NCI-H1436 (cell line): ENCODE measurements at places on chromosomes 4 and X.

GRCh38 chr4:87035881-87036509 is 101.2 kb downstream of the AFF1 start:
- DNase-seq, result no peak

DNA sequence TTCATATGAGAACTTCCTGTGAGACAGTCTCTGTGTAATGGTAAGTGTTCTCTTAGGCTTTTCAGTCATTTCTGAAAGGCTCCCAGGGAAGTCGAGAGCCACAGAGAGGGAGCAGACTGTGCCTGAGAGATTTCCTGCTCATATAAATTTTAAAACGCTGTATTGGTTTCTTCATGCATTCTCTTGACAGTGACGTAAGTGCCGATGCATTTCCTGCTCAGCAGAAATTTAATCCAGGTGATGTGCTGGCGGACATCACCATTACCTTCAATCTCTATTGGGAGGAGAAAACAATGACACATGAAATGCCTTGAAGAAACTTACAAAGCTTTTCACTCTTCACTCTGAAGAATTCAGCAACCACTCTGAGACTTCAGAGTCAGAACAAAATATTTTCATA is 383.6 kb downstream of the BMPR1B start:
- DNase-seq, result no peak

- no peak for DNase-seq
Observed at GRCh38 chr4:4405358-4405962, 18.6 kb downstream of the NSG1 start.

GRCh38 chr4:1973661-1974060 is 35.1 kb downstream of the NELFA start:
- no peak for DNase-seq

DNA sequence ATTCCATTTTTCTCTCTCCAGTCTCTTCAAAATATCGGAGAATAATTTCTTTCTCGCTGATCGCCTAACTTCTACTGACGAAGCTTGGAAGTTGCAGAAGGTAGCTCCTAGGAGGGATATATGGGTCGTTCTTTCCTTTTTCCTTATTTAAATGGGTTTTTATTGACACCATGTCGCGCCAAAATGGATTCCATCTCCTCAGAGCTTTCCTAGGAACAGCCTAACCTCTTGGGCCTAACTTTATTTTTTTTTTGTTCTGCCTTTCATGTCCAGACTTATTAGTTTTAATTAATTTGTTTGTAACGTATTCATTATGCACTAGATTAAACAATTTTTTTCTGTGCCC is 359.4 kb upstream of the ZCCHC13 start:
- DNase-seq, result no peak

DNA sequence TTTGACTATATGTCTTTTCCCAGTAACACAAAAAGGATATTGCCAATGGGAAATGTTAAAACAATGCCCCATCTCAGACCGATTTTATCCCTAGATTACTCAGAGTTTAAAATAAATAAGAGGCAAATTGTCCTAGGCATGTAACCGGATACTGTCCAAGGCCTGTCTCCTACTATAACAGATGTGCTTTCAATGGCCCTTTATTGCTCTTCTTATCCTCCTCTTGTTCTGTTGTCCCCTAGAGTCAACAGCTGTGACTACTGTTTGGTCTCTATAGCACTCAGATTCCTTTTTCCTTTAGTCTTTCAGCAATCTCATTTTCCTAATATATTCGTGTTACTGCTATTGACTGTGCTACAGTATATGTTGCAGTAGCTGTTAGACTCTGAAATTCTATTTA is 66.8 kb upstream of the PLS3 start:
- DNase-seq, result no peak

- no peak for DNase-seq
Observed at GRCh38 chr4:52592287-52592686, 66.8 kb downstream of the USP46 start.

- DNase-seq, result no peak
Observed at GRCh38 chr4:98996765-98997068, 1.2 kb downstream of the METAP1 start.

- DNase-seq, result no peak
Observed at GRCh38 chr4:22235698-22236097, 280.2 kb downstream of the ADGRA3 start.

- no peak for DNase-seq
Observed at GRCh38 chrX:96147681-96148080, 537.0 kb upstream of the DIAPH2 start.

GRCh38 chrX:17448188-17448587 is 73.2 kb downstream of the NHS start:
- DNase-seq, result no peak

DNA sequence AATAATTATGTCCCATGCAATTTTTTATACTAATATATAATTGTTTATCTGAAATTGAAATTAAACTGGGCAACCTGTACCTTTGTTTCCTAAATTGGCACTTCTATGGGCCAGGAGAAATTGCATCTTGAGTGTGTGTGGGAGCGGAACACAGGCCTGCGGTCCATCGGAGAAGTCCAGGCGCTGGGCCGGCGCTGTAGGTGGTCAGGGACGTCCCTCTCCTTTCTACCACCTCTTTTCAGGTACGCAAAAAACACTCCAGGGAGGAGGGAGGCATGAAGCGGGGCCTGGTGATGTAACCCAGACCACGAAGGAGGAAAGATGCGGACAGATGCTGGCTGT is 717 bp downstream of the MGAT4D start:
- no peak for DNase-seq

DNA sequence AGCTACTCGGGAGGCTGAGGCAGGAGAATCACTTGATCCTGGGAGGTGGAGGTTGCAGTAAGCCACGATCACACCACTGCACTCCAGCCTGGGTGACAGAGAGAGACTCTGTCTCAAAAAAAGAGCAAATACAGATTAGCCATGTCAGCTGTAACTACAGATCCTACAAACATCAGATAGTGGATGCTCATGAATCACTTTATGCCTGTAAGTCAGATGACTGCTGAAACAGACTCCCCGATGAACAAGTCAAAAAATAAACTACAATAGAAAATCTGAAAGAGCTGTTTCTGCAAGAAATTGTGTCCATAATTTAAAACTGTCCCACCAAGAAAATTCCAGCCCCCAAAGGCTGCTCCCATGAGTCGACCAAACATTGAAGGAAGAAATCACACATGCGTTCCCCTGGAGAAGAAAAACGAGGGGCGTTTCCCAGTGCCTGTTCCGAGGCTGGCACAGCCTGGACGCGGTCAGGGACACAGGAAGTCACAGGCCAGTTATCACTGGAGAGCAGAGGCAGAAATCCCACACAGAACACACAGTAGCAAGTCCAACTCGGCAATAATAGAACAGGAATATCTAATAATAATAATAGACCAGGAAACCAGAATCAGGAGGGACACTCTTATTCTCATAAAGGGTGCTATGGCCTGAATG is 30.0 kb upstream of the GTPBP6 start:
- no peak for DNase-seq

- no peak for DNase-seq
Observed at GRCh38 chr4:3231471-3231870, 17.5 kb upstream of the MSANTD1 start.

DNA sequence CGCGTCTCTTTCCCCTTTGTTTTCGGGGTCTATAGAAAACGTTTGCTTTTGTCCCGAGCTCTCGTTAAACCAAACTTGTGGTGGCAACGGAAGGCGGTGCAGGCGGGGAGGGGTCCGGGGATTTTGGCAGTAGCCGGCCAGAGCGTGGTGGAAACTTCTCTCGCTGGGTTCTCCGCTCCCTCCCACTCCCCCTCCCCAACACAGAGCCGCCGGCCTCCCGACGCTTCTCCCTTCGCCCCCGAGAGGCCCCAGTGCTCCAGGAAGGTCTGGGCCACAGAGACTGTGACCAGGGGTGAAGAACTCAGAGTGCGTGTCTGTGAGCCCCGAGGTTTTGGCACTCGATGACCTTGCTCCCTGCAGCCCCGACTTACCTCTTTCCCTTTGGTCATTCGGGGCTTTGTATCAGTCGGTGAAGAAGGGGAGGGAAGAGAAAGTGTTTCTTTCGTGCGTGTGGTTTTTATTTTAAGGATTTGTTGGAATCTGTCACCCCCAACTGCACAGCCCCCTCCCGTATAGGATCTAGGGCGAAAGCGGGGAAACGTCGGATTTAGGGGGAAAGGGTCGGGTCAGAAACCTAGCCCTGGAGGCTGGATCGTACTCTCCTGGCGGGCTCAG is 9.0 kb upstream of the BCOR start:
- DNase-seq, result no peak

DNA sequence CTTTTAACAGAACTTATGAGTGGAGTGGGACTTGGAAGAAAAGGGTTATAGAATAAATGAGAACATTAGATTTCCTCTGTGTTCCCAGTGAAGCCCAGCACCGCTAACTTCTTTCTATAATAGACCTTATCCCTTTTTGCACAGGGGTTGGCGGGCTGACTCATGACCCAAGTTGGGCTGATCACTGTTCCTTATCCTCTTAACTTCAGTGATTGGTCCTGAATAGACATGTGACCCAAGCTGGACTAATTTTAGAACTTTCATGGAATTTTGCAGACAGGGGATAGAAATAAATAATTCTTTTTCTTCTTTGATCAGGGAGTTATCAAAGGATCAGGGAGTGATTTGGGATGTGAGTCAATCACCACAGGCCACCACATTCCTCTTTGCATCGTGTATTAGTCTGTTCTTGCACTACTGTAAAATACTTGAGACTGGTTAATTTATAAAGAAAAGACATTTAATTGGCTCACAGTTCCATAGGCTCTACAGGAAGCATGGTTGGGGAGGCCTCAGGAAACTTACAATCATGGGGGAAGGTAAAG is 75.9 kb downstream of the UCHL1 start:
- no peak for DNase-seq

- no peak for DNase-seq
Observed at GRCh38 chrX:46577221-46578005, 3.8 kb downstream of the CHST7 start.

DNA sequence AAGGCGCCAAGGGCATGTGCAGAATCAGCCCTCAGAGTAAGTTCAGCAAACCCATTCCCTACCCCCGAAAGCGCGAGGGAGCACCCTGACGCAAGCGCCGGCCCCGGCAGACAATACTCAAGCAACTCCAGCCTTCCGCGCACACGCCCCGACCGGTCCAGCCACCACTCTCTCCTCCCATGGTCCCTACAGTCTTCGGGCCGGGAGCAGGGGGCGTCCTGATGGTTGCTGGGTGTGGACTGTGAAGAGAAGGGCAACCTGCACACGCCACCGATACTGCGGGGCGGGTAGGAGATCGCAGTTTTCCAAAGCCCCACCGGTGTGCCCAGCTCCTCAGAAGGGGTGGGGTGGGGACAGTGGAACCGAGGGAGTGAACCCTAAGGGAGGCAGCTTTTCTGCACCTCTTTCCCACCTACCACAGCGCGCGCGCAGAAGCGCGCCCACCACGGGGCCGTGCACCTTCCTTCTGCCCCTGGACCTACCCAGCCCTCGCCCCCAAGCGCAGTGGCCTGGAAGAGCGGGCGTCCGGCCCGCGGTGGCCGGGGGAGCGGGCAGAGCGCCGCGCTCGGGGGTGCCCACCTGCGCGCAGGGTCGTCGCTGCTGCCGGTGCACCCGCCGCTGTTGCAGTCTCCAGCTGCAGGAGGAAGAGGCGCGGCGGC is 650.2 kb upstream of the DIPK2B start:
- no peak for DNase-seq

DNA sequence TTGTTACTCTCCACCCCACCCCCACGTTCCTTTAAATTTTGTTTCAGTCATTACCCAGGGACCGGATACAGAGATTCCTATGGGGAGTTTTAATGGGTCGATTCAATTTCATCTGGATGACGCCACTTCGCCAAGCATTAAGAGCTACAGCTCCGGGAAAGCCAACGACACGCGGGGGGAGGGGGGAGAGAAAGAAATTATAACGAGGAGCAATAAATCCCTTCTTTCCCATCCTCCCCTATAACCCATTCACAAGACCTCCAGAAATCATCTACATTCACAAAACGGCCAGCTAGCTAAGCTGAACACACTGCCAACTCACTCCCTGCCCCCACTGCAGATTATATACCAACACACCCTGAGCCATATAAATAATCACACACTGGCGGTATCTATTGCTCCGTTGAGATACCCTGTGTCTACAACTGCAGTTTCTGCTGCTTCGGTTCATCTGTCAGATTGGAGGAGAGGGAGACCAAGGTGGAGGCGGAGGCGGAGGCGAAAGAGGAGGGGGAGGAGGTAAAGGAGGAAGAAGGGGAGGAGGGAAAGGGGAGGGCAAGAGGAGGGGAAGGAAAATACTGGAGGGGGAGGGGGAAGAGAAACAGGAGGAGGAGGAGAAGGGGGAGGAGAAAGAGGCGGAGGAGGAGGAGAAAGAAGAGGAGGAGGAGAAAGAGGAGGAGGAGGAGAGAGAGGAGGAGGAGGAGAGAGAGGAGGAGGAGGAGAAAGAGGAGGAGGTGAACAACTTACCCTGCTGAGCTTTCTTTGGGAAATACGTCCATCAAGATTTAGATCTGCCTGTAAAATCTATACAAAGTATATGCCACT is 113.9 kb upstream of the VAMP7 start:
- DNase-seq, result peak; percentile 73

GRCh38 chrX:123455693-123456092 is 271.6 kb downstream of the GRIA3 start:
- no peak for DNase-seq

GRCh38 chr4:131388277-131388676 is 1760.8 kb upstream of the PCDH10 start:
- DNase-seq, result no peak

DNA sequence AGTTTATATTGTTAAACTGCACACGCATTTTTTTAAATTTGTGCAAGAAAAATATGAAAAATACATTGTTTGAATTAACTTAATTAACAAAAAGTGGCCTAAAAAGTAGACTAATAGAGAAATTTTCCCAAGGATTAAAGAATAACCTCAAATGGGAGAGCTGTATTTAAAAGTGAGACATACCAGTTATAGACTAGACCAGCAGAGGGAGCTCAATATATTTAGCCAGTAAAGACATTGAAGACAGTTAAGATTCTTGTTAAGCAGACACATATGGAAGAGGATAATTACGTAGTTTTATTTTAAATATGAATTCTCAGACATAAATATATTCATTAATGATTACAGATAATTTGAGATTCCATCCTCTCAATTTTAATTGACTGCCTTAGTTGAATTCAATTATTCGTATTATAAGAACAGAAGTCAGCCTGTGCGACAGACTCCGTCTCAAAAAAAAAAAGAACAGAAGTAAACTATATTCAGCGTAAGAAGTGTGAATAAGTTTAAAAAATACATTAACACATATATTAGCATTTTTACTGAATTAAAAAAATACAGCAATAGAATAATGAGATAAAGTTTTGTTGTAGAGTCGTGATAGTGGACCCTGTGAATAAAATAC is 64.8 kb downstream of the GLRA3 start:
- DNase-seq, result peak; percentile 33

GRCh38 chrX:15524417-15524816 is 23.8 kb downstream of the BMX start:
- no peak for DNase-seq

- no peak for DNase-seq
Observed at GRCh38 chrX:133606990-133607389, 191.7 kb upstream of the GPC4 start.
